H1 (cell line): ENCODE measurements at places on chromosomes 16 and 17. TPM values are rescaled to one million over a fixed set of nuclear protein-coding genes. Genes with fewer than 3 reads are reported as not detected.

The ST6GALNAC2 gene
- 0.09 TPM in 1 of 2 replicates, not detected in the other for polyA plus RNA-seq

The SLC6A2 gene
- polyA plus RNA-seq, result 0.25 and 0.35 TPM in 2 replicates

The TBC1D16 gene
- polyA plus RNA-seq, result 21.1 and 29.7 TPM in 2 replicates

The HOXB6 gene
- polyA plus RNA-seq, result not detected in 2 replicates

The GLIS2 gene
- polyA plus RNA-seq, result 4.3 and 7.6 TPM in 2 replicates
